ENCODE measurements at places on chromosomes 11 and 22.

GRCh38 chr11:19176629-19177186, 25.1 kb downstream of the CSRP3 start:
- DNase-seq = no peak

DNA sequence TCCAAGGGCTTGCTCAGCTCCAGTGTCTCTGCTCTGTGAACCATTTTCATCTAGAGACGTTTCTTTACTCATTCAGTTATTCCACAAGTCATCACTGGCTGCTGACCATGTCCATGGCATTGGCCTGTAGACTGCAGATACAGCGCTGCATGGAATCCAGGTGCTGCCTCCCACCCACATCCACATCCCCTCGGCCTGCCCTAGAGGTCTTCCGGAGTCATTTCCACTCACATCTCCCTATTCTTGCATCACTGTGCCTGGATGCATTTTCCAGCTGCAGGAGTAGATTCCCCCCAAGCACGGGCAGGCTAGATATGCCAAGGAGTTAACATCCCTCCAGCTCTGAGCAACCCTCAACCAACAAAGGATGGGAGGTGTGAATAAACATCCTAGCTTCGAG, 68.9 kb downstream of the CHST1 start:
- no peak for DNase-seq

GRCh38 chr11:96008161-96008720, 84.3 kb upstream of the MTMR2 start:
- DNase-seq = no peak

DNA sequence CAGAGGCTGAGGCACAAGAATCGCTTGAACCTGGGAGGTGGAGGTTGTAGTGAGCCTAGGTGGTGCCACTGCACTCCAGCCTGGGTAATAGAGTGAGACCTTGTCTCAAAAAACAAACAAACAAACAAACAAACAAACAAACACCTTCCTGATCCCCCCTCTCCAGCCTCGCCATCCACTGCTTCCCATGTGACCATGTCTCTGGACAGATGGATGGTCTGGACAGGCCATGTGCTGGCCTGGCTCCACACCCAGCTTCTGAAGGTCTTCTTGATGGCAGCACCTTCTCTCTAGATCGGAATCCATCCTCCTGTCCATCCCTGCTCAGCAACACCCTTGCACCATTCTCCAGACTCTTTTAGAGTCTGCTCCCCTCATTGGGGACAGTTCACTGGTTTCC, 10.7 kb upstream of the PEX26 start:
- no peak for DNase-seq

- DNase-seq = no peak
Observed at GRCh38 chr22:43562843-43563242, 151.0 kb downstream of the MPPED1 start.

- DNase-seq = no peak
Observed at GRCh38 chr22:40258017-40258416, 80.3 kb downstream of the TNRC6B start.

- DNase-seq = no peak
Observed at GRCh38 chr11:111059726-111060125, 185.8 kb upstream of the POU2AF2 start.

- DNase-seq = no peak
Observed at GRCh38 chr11:34501949-34502348, 11.6 kb downstream of the ELF5 start.

- DNase-seq = no peak
Observed at GRCh38 chr22:45877036-45877380, 100.0 kb downstream of the WNT7B start.

DNA sequence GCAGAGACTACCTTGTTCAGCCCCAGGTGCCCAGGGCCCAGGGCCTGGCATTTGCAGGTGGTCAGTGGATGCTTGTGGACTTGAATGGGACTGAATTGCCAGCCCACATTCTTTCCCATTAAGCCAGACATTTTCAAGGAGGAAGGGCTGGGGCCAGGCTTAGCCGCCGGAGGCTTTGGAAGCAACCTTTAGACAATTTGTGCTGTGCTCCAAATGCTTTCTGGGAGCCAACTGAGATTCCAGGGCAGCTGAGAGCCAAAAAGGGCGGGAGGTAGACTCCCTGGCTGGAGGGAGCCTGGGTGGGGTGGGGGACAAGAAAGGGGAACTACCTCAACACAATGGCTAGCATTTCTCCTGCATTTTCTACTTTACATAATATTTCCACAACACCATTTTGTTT, 54.8 kb upstream of the TIMP3 start:
- no peak for DNase-seq

- no peak for DNase-seq
Observed at GRCh38 chr11:46381048-46381818, at the start of gene MDK. Gene MDK (plus strand): TSS chr11:46381669. CDS start chr11:46382058, 389 bp downstream.

GRCh38 chr11:68120273-68121066, 718 bp downstream of the CHKA start:
- DNase-seq = no peak

DNA sequence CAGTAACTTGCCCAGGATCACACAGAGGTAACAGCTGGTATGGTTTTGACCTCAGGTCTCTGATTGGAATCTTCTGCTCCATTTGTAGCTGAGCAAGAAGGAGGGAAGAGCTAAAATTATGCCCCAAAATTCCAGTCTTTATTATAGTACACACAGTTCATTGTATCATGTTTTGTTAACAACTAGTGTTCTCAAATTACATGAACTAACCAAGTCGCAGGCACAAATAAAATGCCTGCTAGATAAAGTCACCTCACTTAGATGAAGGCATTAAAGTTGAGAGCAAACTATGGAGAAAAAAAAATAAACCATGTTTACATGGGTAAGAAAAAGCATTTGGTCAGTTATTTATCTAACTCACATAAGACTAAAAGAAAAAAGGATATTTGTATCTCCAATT, 58.8 kb downstream of the PDGFD start:
- DNase-seq = no peak

DNA sequence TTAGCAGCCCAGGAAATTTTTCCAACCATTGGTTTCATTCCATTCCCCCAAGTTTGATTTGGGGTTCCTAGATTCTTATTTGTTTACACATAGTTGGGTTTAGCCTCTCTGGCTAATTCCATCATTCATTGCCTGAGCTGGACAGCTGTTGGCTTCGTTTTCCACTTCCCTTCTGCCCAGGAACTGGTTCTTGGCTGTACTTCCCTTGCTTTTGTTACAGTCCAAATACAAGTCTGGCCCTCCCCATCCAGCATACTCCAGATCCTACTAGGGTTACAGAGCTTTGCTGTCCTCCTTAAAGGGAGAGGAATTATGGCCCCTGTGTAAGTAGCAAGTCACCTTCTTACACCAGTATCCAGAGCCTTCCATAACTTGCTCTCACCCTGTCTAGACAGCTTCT, 356.3 kb downstream of the FAT3 start:
- no peak for DNase-seq

GRCh38 chr22:31136155-31136554, 4.2 kb downstream of the PLA2G3 start:
- no peak for DNase-seq

GRCh38 chr11:47000033-47000432, 63.5 kb downstream of the CSTPP1 start:
- no peak for DNase-seq

GRCh38 chr11:103920933-103921332, 115.5 kb upstream of the DDI1 start:
- DNase-seq = no peak

GRCh38 chr22:36659762-36660509, 43.6 kb downstream of the CACNG2 start:
- no peak for DNase-seq

DNA sequence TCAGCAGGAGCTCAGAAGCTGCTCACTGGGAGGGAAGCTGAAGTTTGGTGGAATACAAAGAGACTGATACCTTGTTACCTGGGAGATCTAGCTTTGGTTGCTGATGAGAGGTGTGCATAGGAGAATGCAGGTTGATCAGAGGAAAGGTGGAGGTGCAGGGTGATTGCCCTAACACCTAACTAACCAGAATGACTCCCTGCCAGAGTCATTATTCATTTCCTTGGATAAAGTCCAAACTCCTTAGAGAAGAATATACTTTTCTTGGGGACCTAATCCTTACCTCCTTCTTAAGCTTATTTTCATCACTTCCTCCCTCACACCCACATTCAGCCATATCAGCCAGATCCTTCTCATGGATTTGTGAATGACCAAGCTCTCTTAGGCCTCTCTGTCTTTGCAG, 814.2 kb upstream of the TENM4 start:
- DNase-seq = no peak

- DNase-seq = no peak
Observed at GRCh38 chr11:12052676-12053605, 44.5 kb upstream of the DKK3 start.

- no peak for DNase-seq
Observed at GRCh38 chr11:118142081-118142480, 10.5 kb downstream of the SCN4B start.

- no peak for DNase-seq
Observed at GRCh38 chr22:19843107-19843856, 11.4 kb downstream of the GNB1L start.

GRCh38 chr22:23059284-23059948, 10.9 kb upstream of the GNAZ start:
- DNase-seq = no peak

- DNase-seq = no peak
Observed at GRCh38 chr11:15793043-15793996, 563.0 kb downstream of the SOX6 start.

GRCh38 chr22:45830531-45831245, 146.3 kb downstream of the WNT7B start:
- no peak for DNase-seq

- DNase-seq = no peak
Observed at GRCh38 chr11:128716661-128717210, 22.9 kb downstream of the FLI1 start.

DNA sequence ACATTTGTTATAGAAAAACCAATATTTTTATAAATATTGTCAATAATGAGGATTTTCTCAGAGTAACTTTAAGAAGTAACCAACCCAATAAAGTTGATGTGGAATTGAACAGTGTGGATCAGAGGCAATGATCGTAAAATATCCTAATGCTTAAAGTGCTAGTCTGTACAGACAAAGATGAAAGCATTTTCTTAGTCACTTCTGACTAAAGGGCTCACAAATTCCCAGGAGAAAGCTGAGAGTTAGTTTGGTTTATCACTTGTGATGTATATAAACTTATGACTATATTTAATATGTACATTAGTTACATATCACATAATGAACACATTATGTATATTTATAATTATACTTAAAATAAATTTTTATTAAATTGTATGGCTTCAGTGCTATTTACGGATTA, 25.4 kb upstream of the DDI1 start:
- no peak for DNase-seq

DNA sequence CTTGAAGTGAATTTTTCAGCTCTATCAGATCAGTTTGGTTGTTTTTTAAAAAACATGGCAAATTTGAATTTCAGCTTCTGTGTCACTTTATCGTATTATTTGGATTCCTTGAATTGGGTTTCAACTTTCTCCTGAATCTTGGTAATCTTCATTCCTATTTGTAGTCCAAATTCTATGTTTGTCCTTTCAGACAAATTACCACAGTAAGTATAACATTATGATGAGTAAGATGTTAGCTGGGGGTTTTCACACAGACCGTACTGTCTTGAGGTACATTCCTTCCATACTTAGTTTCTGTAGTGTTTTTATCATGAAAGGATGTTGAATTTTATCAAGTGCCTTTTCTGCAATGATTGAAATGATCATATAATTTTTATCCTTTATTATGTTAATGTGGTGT, 28.0 kb downstream of the OR5B17 start:
- DNase-seq = no peak

DNA sequence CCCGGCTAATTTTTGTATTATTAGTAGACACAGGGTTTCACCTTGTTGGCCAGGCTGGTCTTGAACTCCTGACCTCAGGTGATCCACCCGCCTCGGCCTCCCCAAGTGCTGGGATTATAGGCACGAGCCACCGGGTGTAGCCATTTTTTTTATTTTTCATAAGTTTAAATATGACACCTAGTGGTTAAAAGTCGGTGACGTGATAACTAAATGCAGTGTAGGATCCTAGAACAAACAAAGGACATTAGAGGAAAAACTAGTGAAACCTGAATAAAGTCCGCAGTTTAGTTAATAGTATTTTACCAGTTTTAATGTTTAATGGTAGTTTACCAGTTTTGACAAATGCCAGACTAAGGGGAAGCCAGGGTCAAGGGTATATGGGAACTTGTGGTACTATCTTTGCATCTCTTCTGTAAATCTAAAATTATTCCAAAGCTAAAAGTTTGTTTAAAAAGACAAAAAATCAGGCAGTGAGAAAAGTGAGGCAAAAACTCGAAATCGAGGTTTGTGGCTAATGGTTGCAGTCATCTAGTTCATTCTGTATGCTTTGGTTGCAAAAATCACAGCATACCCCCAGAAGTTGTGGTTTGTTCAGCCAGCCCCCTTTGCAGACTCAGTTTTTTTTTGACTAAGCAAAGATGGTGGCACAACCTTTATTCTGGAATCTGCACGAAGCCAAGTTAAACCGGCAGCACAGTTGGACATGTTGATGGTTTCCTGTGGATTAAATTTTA, 29.6 kb downstream of the TOM1 start:
- DNase-seq = no peak

DNA sequence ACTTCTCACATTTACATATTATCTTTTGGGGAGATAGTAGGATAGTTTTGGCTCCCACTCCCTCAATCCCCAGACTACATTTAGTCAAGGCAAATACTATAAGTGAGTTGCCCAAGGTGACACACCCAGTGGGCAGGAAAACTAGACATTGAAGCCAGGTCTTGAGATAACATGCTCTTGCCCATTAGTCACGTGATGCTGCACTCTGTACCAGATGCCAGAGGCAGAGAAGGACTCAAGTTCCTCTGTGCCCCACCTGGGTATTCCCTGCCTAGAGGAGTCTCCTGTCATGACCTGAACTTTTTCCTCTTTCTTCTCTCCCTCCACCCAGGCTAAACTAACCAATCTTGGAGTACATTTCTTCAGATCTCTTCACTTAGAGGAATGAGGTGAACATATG, 484.9 kb downstream of the BUD13 start:
- no peak for DNase-seq

DNA sequence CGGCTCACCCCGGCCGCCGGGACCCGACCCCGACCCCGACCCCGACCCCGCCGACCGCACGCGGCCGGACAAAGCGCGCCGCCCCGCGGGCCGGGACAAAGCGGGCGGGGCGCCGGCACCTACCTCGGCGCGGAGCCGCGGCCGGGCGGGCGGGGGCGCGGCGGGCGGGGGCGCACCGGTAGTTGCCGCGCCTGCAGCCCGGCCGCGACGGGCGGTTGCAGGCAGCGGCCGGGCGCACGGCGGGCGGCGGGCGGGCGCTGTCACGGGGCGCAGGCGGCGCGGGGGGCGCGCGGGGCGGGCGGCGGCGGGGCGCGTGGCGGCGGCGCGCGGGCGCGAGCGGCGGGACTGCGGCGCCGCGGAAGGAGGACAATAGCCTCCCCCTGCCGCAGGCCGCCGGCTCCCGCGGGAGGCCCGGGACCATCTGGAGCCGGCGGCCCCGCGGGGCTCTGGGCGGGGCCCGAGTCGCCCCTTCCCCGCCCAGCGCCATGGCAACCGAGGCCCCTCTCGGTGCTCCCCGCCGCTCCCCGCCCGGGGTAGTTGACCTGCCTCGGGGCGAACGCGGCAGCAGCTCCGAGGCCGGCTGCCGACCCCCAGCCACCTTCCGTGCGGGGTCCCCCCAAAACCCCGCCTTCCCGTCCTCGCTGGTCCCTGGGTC, 851 bp downstream of the SPTBN2 start:
- DNase-seq = no peak

Measured in stimulated activated CD8-positive, alpha-beta memory T cell treated with anti-CD3 and anti-CD28 coated beads, Interleukin-2, amount 100 ng/mL, for 1 hour (primary cell).